ENCODE measurements at places on chromosomes 11 and 22.

DNA sequence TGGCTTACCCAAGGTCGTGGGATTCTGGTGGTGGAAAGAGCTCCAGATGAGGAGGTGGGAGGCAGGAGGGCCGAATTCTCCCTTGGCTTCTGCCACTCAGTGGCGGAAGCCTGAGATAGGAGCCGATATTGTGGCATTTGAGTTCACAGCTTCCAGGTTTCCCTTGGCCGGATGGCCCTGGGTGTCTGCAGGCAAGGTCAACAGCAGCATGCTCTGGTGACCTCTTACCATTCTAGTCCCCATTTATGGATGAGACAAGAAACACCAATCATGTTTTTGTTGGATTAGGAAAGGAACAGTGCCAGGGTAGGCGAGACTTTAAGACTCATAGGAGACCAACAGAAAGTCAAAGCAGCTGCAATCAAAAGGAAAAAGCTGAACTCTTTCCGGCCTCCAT lies 89.7 kb downstream of the GRAMD1B start:
- no peak for DNase-seq

- no peak for DNase-seq
Measured at GRCh38 chr11:87076260-87076783, 38.6 kb downstream of the TMEM135 start.

GRCh38 chr22:48171271-48171691 lies 1408.8 kb downstream of the TBC1D22A start:
- DNase-seq: no peak

- DNase-seq: no peak
Measured at GRCh38 chr11:118635642-118636041, 28.2 kb downstream of the PHLDB1 start.

- no peak for DNase-seq
Measured at GRCh38 chr11:78961247-78961646, 386.6 kb upstream of the NARS2 start.

- no peak for DNase-seq
Measured at GRCh38 chr11:95307286-95307685, 76.3 kb upstream of the SESN3 start.

DNA sequence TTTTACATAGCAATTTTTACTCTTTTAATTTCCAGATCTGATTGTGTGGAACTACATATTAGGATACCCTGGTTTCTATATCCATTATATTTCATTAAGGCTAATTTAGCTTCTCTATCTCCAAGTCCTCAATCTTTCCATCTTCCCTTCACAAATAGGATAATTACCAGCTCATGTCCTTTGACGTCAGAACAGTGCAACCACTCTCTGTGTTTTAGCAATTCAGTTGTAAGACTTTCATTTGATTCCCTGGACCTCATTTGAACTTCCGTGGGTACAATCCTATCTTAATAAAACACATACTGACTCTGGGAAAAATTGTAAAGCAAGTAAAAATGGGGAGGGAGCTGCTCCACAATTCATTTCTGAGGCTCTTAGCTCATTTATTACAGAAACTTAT lies 52.8 kb downstream of the FAM76B start:
- no peak for DNase-seq

- DNase-seq: no peak
Measured at GRCh38 chr11:135027461-135027860, 615.4 kb upstream of the B3GAT1 start.

GRCh38 chr11:72932132-72932570 lies 117.9 kb downstream of the ATG16L2 start:
- DNase-seq: no peak

DNA sequence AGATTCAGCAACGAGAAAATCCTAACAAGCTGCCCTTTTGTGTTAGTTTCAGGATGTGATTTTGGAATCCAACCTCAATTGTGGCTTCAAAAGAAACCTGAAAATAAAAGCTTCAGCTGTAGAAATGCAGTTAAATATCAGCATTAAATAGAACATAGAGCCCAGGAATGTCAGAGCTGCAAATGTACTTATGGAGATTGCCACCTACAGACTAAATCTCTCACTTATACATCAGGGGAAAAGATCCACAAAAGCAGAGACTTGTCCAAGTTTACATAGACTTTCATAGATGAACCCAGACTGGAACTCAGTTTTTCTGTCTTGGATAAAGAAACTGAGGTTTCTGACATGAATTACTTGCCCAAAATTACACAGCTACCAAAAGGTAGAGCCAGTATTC lies 446.6 kb downstream of the DLG2 start:
- no peak for DNase-seq

GRCh38 chr11:4006946-4007680 lies 87.5 kb upstream of the RRM1 start:
- no peak for DNase-seq

- DNase-seq: no peak
Measured at GRCh38 chr22:42945027-42945426, 69.9 kb downstream of the PACSIN2 start.

DNA sequence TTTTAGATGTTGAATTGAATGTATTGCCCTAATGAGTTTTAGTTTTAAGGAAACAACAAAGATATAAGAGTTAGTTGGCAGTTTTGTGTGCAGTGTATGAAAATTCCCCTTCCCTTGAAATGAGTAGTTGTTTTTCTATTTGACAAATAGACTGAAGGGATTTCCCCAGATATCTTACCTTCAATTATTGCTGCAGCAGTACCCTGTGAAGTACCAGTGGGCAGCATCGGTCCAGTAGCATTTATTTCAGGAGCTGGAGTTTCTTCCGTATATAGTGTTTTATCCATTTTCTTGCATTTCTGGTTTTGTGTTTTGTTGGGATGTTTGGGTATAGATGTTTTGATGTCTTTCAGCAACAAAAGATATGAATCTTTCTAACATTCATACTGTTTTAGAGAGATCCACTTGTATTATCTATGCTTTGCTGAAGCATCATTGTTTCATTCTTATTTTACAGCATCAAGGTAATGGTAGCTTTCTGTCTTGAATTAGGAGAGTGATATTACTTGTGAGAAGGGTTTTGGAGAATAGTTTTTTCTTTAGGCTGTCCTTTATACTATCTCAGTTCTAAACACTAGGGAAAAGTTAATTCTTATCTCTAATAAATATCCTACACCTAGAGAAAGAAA lies 7.4 kb downstream of the KMT2A start:
- no peak for DNase-seq

GRCh38 chr11:86627776-86628455 lies 44.5 kb downstream of the ME3 start:
- no peak for DNase-seq

GRCh38 chr22:36884349-36885158 lies 23.7 kb downstream of the NCF4 start:
- no peak for DNase-seq

DNA sequence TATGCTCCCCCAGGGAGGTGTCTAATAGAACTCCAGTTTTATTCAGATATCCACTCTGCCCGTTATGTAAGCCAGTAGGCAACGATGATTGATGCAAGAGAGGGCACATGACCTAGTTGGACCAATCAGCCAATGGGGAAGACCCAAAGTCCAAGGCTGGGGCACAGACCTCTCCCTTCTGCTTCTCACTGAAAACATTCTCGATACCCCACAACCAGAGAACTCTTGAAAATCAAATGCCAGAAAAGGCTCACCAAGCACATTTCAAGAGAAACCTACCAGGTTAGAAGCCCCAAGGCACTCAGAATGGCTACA lies 7.4 kb downstream of the HIRA start:
- no peak for DNase-seq

DNA sequence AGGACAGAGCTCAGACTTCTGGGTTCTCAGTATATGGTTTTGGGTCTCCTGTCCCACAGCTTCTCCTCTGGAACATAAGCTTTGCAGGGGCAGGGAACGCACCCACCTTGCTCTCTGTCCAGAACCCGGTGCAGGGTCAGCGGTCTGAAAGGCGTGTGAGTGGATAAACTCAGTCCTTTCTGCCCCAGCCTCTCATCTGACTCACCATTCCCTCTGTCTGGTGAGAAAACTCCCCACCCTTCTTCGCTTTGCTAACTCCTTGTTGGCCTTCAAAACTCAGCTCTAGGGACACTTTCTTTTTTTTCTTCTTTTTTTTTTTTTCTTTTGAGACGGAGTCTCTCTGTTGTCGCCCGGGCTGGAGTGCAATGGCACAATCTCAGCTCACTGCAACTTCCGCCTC lies 68.9 kb upstream of the NUP50 start:
- no peak for DNase-seq

DNA sequence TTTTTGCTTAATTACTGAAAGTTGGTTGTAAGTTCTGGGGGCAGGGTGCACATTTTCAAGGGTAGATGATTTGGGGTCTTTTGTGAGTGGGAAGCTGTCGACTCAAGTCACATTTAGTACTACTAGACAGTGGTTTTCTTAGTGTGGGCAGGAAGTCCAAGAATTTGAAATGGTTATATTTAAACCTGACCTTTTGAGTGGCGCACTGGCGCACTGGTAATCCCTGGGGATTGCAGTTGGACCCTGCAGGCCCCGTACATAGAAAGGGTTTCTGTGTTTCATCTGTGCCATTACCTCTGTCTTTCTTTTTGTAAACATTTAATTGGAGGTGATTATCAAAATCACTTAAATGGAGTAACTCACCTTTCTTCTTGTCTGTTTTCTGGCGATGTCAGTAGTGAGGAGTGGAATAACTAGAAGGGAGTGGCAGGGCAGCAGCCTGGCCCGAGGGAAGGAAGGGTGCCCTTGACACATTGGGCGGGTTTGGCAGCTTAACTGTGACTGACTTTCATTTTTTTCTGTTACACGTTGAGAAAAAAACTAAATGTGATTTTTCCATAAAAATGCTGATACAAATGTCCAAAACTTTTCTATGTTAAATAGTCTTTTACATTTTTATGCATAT lies 101.8 kb upstream of the GAL start:
- DNase-seq: no peak

GRCh38 chr11:70210051-70210501 lies 7.0 kb downstream of the FADD start:
- DNase-seq: no peak

GRCh38 chr11:20388096-20389055 lies 860 bp downstream of the PRMT3 start:
- DNase-seq: no peak

GRCh38 chr22:22691055-22691454 lies 46.6 kb downstream of the GGTLC2 start:
- no peak for DNase-seq

DNA sequence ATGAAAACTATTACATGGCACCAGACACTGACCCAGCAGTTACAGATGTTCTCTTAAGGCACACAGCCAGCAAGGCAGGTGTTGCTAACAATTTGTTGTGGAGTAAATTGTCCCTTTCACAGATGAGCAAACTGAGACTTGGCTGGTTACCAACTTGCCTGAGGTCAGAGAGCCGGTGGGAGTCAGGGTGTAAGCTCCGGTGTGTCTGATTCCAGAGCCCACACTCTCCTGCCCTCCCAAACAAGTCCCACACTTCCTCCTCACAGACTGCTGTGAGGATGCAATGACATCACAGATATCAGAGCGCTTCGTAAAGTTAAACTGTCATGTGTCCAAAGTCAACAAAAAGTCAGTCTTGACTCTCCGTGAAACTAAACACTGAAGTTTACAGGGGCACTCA lies 12.5 kb downstream of the GDPD5 start:
- DNase-seq: no peak

DNA sequence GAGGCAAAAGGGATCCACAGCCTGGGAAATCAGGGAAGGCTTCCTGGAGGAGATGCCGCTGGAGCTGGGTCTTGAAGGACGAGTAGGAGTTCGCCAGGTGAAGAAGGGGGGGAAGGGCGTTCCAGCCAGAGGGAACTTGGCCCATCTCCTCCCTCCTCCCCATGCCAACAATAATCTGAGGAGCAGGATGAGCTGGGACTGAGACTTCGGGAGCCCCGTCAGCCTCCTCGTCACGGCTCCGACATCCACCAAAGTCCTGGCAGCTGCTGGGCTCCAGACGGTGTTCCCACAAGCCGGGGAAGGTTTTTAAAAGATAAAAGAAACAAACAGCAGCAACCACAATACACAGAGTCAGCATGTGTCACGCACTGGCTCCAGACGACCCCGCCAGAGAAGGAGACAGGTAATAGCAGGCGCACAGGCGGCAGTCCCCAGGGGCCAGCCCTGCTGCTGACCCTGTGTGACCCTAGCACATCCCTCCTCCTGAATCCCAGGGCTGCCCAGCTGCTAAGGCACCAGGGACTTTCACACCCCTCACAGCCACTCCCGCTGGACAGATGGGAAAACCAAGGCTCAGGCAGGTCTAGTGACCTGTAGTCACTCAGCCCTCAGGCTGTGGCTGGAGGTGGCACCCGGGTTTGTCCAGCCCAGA lies 37.3 kb downstream of the NUP50 start:
- no peak for DNase-seq

DNA sequence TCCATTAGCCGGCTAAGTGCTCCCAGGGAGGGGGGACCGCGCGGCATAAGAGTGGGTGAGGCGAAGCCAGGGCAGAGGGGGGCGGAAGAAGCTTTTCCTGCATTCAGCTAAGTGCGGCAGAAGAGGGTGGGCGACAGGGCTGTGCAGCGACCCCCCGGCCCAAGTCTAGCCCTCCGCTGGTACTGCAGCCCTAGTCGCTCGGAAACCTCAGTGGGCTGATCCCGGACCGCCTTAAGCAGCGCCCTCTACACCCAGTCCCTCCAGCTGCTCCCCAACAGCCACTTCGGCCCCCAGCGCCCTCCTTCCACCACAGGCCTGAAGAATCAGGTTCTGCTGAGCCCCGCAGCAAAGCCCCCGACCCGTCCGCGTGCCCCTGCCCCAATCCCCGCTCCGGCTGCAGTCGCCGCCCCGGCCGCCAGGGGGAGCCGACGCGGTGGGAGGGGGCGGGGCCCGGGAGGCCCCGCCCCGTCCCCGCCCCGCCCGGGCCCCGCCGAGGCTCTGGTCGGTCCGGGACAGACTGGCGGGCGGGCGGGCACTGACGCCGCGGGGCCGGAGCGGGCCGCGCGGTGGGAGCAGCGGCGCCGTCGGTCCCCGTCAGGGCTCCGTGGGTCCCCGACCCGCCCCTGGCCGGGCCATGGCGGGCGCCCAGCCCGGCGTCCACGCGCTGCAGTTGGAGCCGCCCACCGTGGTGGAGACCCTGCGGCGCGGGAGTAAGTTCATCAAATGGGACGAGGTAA lies at the start of gene PLCB3:
Gene PLCB3 (plus strand): TSS at position 515 of the 737 bp plus-strand sequence. CDS start 120 bp downstream, at position 635.
- no peak for DNase-seq

DNA sequence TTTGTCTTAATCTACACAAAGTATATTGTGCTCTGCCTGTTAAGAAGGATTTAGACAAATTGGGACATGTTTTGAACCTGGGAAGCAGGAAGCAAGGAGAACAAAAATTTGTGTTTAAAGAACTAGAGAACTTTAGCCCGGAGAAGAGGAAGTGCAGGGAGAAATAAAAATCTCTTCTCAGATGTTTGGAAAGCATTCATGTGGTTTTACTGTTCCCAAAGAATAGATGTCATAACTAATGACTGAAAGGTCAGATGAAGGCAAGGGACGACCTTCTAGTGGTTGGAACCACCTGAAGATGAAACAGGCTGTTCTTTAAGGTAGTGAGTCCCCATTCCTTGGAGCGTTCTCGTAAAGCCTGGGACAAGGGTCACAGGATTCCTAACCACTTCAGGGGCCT lies 38.3 kb downstream of the IRAG1 start:
- DNase-seq: no peak

GRCh38 chr22:43827926-43828724 lies 16.0 kb upstream of the EFCAB6 start:
- no peak for DNase-seq

GRCh38 chr11:94866231-94866822 lies 98.2 kb downstream of the AMOTL1 start:
- DNase-seq: no peak

GRCh38 chr11:46800177-46800576 lies 45.9 kb downstream of the CKAP5 start:
- DNase-seq: no peak

- DNase-seq: no peak
Measured at GRCh38 chr11:74255741-74256375, 55.6 kb downstream of the P4HA3 start.
